ENCODE measurements at places on chromosomes 12 and 14. TPM values are rescaled to one million over a fixed set of nuclear protein-coding genes. Genes with fewer than 3 reads are reported as not detected.

Gene CIROP
- total RNA-seq, result not detected

Gene FZD10
- total RNA-seq, result 0.24 TPM

- no peak for DNase-seq
Observed at GRCh38 chr14:59823179-59823578, 47.4 kb downstream of the RTN1 start.

- no peak for DNase-seq
Observed at GRCh38 chr14:69299286-69300035, 39.5 kb downstream of the GALNT16 start.

DNA sequence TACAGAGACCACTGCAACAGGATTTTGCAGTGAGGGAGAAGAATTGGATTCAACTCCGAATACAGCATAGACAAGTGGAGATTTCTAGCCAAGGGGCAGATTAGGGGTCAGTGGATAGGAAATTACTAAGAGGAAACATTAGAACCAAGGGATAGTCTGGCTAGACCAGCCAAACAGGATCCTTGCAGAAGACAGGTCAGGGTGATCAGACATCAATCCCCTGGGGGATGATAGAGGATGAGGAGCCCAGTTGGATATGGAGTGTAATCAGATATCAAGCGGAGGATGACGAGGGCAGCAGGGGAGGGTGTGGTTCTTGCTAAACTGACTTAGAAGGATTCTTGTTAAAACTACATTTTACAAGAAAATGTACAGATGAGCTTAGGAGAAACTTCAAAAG, 424.4 kb downstream of the DAD1 start:
- no peak for DNase-seq

DNA sequence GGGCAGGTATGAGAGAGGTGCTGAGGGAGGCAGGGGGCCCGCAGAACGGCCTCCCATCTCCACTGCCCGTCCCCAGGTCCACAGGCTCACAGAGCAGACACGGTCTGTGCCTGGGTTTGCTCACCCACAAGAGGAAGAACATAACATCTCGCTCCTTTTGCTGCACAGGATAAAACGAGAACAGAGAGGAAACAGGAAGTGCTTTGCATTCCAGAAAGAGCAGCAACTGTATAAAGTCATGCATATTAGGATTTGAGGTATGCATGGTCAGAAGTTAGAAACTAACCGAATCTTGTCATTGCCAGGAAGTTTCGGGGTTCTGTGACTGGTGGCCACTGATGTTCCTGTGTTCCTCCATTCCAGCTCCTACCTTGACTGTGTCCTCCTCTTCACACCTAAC, 25.0 kb downstream of the NTF3 start:
- no peak for DNase-seq

- DNase-seq, result no peak
Observed at GRCh38 chr12:54432815-54433164, 13.7 kb upstream of the ITGA5 start.

DNA sequence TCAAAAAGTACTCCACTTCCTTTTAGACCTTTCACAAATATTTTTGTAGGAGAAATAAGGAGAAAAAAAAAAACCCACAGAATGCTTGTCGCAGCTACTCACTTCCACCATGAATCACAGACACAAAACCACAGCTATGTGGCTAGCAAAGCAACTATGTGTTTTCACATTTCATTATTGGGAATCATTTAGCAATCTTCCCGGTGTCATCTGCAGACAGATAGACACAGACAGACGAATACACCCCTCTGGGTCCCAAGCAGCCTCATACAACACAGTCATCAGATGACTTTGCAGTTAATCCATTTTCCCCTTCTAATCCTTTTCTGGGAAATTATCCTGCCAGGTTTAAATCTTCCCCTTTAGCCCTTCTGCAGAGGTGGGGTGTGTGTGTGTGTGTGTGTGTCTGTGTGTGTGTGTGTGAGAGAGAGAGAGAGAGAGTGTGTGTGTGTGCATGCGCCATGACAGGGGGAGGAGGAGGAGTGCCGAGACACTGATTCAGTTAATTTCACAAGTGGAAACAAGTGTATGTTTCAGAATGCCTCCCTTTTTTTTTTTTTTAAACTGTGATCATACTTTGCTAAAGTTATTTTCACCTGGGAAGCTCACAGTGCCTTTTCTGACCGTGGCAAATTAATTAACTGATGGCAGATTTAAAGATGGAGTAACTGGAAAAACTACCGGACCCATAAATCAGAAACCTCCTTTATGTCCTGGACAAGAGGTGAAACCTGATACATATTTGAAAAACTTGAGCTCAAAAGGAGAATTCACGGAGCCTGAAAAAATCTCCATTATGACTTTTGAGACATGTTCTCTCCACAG, 39.9 kb downstream of the LTBP2 start:
- peak; percentile 60 for DNase-seq

- DNase-seq, result peak; percentile 76
Observed at GRCh38 chr14:92649934-92650545, 98.4 kb downstream of the LGMN start.
